ENCODE measurements at places on chromosomes 11 and 22. TPM values are rescaled to one million over a fixed set of nuclear protein-coding genes. Genes with fewer than 3 reads are reported as not detected.

MS4A4A gene
- total RNA-seq, result not detected

CCDC87 gene
- total RNA-seq, result 0.44 TPM

CNIH2 gene
- 0.37 TPM for total RNA-seq

LARGE2 gene
- total RNA-seq, result not detected

LINC01488 gene
- not detected for total RNA-seq

OSBP2 gene
- total RNA-seq, result 2.9 TPM

EXPH5 gene
- 0.53 TPM for total RNA-seq

KCNQ1 gene
- total RNA-seq, result not detected

APOBEC3B gene
- total RNA-seq, result 5.0 TPM

OR8B12 gene
- total RNA-seq, result not detected

DEPDC5 gene
- 10.6 TPM for total RNA-seq

IRAG1 gene
- total RNA-seq, result 73.2 TPM

POU2AF2 gene
- not detected for total RNA-seq

POLDIP3 gene
- total RNA-seq, result 30.4 TPM

MYOD1 gene
- total RNA-seq, result not detected

CCDC89 gene
- total RNA-seq, result 6.0 TPM

CYB5R2 gene
- total RNA-seq, result 4.6 TPM

MS4A3 gene
- not detected for total RNA-seq

PKP3 gene
- 1.3 TPM for total RNA-seq

OR2D2 gene
- total RNA-seq, result 0.13 TPM
